ENCODE measurements at places on chromosomes 7 and 10.

GRCh38 chr7:99124236-99124635 is 19.7 kb downstream of the SMURF1 start:
- DNase-seq, result no peak

DNA sequence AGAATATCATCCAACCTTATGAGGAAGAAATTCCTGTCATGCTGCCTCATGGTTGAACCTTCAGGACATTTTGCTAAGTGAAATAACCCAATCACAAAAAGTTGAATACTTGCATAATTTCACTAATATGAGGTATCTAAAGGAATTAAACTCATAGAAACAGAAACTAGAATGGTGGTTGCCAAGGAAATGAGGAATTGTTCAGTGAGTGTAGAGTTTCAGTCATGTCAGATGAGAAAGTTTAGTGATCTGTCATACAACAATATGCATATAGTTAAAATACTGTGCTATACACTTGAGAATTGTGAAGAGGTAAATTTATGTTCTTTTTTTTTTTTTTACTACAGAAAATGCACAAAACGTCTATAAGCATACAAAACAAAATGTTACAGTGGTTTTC is 60.7 kb downstream of the R3HCC1L start:
- DNase-seq, result no peak

- DNase-seq, result no peak
These were observed 454.2 kb upstream of the KLF6 start for GRCh38 chr10:4239186-4239585.

GRCh38 chr10:58780476-58780875 is 267.8 kb downstream of the BICC1 start:
- DNase-seq, result no peak

- no peak for DNase-seq
These were observed 8.0 kb downstream of the EPHB6 start for GRCh38 chr7:142862786-142863400.

- DNase-seq, result no peak
These were observed 42.4 kb downstream of the TNRC18 start for GRCh38 chr7:5381071-5381772.

GRCh38 chr10:80598084-80598798 is 60.5 kb downstream of the SH2D4B start:
- no peak for DNase-seq

- no peak for DNase-seq
These were observed 22.6 kb upstream of the PSMG3 start for GRCh38 chr7:1592299-1592871.

DNA sequence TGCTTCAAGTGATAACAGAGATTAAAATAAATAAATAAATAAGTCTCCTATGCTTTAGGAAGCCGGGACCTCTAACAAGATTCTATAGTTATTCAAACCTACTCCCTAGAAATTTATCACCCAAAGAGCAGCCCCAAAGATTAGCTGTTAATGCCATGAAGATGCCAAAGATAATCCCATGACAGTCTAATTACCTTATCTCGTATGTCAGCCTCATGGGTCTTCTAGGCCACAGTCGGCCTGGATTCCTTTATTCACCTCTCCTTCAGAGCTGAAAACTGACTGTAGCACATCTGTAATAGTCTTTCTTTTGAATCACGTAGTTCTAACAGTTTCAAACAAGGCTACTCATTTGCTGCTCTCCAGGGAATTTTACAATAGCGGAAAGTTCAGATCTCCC is 24.2 kb downstream of the COL1A2 start:
- DNase-seq, result no peak

- no peak for DNase-seq
These were observed 545.9 kb downstream of the SUGCT start for GRCh38 chr7:40680657-40681056.

GRCh38 chr10:93993414-93993781 is 333 bp upstream of the PLCE1 start:
- no peak for DNase-seq

GRCh38 chr7:24441314-24442027 is 131.8 kb upstream of the PALS2 start:
- no peak for DNase-seq

GRCh38 chr10:35058134-35058533 is 32.0 kb downstream of the CUL2 start:
- no peak for DNase-seq

DNA sequence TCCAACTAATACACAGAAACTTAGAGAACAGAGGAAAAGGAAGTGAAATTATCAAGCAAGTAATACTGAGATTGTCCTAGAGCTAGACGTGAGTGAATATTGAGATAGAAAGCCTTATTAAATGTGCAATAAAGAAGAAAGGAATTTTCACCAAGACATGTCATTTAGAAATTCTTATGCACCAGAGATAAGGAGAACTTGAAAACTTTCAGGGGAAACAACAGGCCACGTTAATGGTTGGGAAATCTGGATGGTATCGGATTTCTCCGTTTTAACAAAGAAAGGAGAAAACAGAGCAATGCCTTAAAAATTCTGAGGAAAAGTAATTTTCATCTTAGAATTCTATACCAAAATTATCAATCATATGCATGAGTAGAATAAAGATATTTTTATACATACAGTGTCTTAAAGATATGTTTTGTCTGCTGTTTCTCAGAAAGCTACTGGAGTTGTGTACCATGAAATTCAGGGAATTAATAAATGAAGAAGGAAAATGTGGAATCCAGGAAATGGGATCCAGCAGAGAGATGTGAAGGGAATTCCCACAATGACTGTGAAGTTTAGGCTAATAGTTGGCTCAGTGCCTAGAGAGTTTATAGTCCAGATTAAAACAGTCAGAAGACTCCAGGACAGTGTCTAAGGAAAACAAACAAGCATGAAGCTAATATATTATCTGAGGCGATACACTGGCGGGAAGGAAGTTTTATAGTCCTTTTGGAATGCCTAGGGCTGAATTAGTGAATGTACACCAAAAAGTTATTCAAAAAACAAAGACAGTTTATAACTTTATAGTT is 159.5 kb downstream of the PPP1R9A start:
- no peak for DNase-seq

DNA sequence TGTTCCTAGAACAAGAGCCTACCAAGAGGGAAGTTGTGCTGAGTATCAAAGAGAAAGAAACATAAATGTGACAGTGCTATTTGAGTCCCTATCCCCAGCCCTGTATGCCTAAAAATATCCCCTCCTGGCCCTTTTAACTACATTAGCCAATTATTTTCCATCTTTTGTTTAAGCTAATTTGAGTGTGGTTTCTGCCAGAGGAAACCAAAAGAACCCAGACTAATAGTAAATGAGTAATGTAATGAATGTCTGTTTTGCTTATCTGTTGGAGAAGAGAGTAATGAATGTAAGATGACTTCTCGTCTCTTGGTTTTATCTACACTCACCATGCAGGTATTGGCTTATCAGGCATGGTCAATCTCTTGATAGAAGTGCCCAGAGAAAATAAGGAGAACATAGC is 134.4 kb upstream of the CDK1 start:
- DNase-seq, result no peak

GRCh38 chr10:112531421-112531820 is 84.4 kb downstream of the VTI1A start:
- no peak for DNase-seq

GRCh38 chr7:24119852-24120251 is 164.1 kb upstream of the NPY start:
- DNase-seq, result no peak

GRCh38 chr7:90654718-90655427 is 58.8 kb downstream of the CDK14 start:
- no peak for DNase-seq

GRCh38 chr7:131618391-131618790 is 62.0 kb upstream of the PODXL start:
- DNase-seq, result no peak

GRCh38 chr7:15308821-15309220 is 253.0 kb downstream of the AGMO start:
- no peak for DNase-seq

GRCh38 chr10:130432850-130433249 is 296.7 kb downstream of the GLRX3 start:
- DNase-seq, result no peak

DNA sequence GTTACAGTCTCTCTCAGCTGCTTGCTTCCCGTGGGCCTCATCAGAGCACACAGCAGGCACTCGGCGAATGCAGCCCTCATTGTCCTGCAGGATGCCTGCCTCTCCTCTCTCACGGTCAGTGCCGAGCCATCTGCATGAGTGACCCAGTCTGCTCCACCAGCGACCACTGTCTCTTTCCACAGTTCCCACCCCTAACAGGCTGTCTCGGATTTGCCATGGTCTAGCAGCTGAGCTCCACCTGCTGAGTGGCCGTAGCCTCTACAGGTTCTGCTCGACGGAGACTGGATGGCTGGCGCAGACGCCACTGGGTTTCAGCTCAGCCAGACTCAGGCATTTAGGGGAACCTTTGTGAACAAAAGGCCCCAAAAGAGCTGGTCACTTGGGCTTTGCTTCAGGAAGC is 209.4 kb upstream of the FOXK1 start:
- DNase-seq, result no peak

- no peak for DNase-seq
These were observed 5.9 kb downstream of the STAM start for GRCh38 chr10:17649836-17650235.

- no peak for DNase-seq
These were observed 226.4 kb downstream of the BUB3 start for GRCh38 chr10:123380491-123381085.

DNA sequence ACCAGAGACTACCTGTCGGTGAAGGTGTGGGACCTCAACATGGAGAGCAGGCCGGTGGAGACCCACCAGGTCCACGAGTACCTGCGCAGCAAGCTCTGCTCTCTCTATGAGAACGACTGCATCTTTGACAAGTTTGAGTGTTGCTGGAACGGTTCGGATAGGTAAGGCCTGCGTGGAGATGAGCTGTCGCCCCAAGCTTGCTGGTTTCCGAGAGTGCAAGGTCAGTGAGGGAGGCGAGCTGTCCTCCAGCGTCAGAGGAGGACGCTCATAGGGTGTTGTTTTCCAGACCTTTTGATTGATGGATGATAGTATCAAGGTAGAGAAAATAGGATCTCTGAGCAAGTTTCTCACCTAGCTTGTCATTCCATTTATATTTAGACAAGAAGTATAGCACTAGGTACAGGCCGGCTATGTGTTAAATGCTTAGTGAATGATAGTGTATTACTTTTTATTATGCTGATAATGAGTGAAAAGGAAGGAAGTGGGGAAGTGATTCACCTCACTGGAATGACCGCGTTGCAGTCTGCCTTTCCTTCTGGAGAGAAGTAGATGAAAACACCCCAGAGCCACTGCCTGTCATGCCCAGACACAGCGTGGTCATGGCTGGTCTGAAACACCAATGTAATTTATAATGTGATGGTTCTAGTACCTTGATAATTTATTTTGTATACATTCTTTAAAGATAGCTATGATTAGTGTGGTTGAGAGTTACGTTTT is 33.9 kb downstream of the BNIP3 start:
- DNase-seq, result no peak

GRCh38 chr7:71721742-71722141 is 589.8 kb downstream of the GALNT17 start:
- no peak for DNase-seq

DNA sequence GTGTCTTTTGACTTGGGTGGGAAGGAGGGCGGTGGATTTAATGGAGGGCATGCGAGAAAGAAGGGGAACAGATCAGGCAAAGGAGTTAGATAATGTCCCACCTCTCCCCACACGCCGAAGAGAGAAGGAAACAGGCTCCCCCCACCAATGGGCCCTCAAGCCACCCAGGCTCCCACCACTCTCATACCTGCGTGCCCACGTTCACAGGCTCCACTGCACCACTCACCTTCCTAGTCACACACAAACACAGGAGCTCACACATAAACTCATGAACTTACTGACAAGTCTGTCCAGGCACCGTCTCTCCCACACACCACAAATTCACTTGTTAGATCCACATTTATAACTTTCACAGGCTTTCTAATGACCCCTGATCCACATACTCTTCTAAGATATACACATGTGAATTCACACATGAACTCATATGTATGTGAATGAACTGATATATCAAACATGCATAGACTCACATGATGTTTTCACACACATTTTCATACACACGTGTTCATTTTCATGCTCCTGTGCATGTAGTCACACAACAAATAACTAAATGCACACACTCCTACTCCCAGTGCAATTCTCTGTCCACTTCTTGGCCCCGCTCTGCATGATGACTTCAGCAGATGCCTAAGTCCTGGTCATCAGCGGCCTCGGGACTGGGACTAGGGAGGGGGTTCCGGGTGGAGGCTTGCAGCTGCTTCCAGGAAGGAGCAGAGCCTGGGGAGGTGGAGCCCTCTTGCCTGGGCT is 1.5 kb downstream of the LZTS2 start:
- DNase-seq, result peak; percentile 45

GRCh38 chr7:67344481-67345193 is 348.0 kb downstream of the TYW1 start:
- no peak for DNase-seq

- no peak for DNase-seq
These were observed 182.0 kb downstream of the KCNMA1 start for GRCh38 chr10:77455561-77455960.

- DNase-seq, result no peak
These were observed 74.3 kb upstream of the MKX start for GRCh38 chr10:27819781-27820531.

DNA sequence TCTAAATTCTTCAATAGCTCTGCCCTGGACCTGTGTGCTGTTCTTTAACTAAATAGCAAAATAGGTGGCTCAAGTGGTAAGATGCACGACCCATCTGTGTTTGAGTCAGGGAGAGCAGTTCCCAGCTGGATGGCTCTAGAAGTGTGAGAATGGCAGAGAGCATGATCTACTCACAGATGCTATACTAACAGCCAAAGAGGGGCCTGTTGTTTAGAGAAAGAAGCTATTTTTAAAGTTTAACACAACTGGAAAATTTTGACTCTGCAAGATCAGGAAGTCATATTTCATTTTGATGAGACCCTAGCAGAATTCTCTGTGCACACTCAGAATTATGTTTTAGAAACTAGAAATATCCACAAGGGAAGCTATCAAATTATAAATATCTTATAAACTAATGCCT is 87.4 kb upstream of the PIP4K2A start:
- DNase-seq, result no peak

DNA sequence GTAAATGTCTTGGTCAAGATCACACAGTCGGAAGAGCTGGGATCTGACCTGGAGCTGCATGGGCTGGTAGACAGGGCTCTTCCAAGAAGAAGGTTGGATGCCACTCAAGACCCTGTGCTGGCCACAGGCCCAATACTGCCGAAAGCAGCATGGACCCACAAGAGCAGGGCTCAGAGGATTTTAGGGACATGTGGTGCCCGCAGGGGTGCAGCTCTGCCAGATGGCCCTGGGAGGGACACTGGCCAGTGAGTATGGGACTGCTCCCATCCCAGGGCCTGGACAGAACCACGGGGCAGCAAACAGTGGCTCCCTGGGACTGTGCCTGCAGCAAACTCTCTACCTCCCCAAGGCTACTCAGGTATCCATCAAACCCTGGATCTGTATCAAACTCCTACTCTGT is 12.4 kb downstream of the MAT1A start:
- no peak for DNase-seq

GRCh38 chr7:137587326-137587725 is 243.8 kb upstream of the PTN start:
- DNase-seq, result no peak
